ENCODE measurements at places on chromosomes 1 and 21. TPM values are rescaled to one million over a fixed set of nuclear protein-coding genes. Genes with fewer than 3 reads are reported as not detected.

- DNase-seq = no peak
Observed at GRCh38 chr1:24329797-24330543, 10.8 kb downstream of the GRHL3 start.

GRCh38 chr1:204413170-204413535 is 1.5 kb upstream of the PPP1R15B start:
- DNase-seq = no peak

DNA sequence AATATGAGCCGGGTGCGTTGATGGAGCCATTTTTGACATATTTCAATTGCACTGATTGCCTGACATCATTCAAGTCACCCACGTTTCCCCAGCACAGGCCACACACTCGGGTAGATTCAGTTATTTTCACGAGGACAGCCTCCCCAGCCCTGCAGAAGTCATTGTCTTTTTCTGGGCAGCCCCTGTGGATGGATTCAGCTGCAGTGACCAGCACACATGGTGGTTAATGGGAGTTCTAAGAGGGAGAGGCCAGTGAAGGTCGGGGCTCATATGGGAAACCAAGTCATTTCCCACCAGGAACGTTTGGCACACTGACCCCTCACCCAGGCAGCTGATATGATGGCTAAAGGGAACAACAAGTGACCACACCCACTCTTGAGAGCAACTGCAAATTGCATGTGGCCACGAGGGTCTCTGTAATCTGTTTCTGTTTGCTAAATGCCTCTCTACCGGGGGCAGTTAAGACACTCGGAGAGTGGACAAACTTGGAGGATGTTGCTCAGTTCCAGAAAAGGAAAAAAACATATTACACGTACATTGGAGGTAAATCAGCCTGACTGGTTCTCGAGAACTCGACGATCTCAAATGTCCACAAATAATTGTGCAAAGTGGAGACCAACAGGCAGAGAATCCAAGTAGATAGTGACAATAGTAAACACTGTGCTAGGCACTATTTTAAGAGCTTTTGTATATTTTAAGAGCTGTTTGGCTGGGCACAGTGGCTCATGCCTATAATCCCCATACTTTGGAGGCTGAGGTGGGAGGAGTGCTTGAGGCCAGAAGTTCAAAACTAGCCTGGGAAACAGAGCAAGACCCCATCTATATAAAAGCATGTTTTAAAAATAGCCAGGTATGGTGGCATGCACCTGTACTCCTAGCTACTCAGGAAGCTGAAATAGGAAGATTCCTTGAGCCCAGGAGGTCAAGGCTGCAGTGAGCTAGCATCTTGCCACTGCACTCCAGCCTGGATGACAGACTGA is 167.2 kb upstream of the IRF2BP2 start:
- no peak for DNase-seq

- no peak for DNase-seq
Observed at GRCh38 chr21:32135401-32136363, 143.2 kb downstream of the MIS18A start.

GRCh38 chr1:244353551-244354091 is 98.1 kb downstream of the ADSS2 start:
- no peak for DNase-seq

DNA sequence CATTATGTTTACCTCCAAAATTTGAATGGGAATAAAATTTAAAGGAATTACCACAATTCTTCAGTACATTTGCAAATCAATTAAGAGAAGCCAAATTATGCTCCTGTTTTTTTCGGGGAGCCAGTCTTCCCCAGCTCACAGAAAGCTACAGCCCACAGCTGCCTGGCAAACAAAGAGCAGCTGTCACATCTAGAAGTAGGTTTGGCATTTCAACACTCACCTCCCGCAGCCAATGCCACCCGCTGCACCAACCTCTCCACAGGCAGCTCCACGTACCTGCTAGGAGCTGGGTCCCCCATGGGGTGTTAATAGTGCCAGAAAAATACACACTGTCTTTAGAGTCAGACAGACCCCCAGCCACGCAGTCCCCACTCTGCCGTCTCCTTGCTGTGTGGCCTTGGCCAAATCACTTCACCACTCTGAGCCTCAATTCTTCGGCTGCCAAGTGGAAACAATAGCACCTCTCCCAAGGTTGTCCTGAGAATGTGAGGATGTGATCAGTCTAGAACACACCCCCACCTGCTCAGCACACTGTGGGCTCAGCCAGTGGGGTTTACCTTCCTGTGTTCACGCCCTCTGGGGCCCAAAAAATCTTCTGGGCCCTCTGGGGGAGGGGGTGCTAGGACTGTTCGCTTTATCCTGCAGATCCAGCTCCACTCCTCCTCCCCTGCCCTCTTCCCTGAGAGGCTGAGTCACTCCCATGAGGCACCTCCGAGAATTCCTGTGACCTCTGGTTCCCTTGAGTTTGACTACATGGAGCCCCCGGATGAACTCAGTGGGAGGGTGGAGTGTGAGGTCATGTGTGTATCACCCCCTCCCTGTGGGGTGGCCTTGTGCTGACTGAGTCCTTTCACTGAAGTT is 204.3 kb upstream of the GRIK3 start:
- no peak for DNase-seq

DNA sequence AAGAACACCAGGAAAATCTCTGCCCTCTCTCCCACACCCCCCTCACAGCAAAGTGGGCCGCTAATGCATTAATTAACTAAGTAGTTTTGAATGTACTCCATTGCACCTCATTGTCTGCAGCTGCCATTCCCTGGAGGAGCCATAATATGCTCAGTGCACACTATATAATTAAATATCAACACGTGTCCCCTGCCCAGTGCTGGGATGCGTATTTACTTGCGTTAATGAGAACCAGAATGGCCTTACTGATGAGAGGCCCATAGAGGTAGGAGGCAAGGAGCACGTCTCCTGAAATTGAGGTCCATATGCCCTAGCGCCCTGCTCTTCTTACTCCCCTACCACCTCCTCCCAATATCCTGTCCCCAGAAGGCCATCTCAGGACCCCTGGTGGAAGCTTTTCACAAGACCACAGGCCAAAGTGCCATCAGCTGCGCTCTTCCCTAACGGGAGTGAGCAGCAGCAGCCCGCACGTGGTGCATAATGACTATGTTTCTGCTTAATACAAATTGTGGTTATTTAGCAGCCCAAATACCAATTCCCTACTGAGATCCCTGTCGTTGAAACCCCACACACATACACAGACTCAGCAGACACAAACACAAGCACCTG is 76.8 kb downstream of the PLXNA2 start:
- DNase-seq = no peak

DNA sequence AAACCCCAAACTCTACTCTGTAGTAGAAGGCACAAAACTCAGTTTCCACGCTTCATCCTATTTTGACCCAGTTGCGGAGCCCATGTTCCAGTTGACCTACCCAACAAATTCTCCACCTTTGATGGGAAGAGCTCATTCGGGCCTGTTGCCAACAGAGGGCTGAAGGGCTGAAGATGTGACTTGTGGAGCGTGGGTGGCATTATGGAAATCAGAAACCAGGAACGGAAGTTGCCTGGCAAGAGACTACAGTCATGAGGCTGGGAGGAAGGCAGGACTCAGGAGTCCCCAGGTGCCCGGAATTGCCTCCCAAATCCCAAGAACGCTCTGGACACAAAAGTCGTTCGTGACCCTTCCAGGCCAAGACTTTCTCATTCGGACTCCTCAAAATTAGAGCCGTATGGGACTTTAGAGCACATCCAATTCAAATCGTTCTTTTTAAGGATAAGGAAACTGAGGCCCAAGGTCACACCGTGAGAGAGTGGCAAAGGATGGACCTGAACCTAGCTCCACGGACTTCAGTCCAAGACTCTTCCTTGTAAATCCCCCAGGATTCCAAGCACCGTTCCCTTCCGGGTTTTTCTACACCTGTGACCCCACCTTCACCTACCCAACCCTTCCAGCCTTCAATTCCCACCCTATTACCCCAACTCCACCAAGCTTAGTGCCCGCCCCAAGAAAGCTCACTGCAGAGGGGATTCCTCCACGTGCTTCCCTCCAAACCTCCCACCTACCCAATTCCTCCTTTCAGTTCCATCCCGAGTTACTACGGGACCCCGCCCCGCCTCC is 739 bp downstream of the SMG5 start:
- DNase-seq = peak; percentile 36

Gene LRRC53
- total RNA-seq = not detected

Gene SLC1A7
- total RNA-seq = not detected

Gene TBX19
- 1.9 TPM for total RNA-seq

Gene LCE1E
- total RNA-seq = not detected

Gene MTR
- total RNA-seq = 18.8 TPM

Gene CLCA2
- 2.8 TPM for total RNA-seq

Data from prostate gland (tissue), 2 donors.